ENCODE measurements at places on chromosomes 6 and 20.

GRCh38 chr20:46756419-46756818, 47.0 kb downstream of the SLC2A10 start:
- DNase-seq, result no peak

DNA sequence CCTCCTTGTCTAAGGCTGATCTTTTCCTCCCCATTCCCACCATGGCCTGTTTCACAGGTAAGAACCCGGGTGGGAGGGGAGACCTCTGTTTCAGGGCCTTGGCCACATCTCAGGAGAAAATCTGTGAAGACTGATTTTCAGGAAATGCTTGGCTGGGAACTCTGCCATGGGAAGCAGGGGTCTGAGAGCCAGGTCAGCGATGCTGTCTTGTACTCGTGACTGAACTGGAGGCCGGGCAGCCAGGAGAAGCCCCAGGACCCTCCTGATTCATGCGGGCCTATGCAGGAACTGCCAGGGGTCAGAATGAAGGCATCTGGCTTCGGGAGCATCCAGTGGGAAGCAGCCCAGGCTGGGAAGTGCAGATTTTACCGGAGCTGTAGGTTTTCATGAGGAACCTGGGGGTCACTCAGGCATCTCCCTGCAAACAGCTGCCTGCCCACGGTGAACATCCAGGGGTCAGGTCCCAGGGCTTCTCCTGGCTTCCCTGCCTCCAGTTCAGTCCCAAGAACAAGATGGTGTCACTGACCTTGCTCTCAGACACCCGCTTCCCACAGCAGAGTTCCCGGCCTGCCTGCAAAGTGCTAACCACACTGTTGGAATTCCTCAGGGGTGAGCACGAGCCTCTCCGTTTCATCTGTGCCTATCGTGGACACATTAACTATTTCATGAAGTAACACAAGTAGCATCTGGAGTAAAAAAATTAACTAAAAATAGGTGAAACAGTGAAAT, 90.2 kb upstream of the SULF2 start:
- DNase-seq, result no peak

- peak; percentile 82 for DNase-seq
Measured at GRCh38 chr6:44078827-44079671, 48.2 kb downstream of the MRPL14 start.

DNA sequence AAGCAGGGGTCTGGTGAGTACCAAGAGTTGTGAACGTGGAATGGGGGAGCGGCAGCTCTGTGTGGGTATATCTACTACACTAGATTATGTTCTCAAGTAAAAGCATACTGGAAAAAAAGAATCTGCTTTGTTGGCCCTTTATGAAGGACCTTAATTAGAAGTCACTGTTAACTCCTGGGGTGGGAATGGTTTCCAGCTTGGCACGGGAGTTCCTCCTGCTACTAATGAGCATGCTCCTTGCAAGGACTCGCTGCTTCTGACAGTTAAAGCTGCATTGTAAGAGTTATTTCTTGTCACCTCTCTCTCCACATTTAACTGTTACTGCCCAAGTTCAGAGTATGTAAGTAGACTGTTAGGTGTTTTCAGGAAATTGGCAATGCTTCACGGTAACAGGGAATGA, 292.7 kb downstream of the ZFAND3 start:
- no peak for DNase-seq

DNA sequence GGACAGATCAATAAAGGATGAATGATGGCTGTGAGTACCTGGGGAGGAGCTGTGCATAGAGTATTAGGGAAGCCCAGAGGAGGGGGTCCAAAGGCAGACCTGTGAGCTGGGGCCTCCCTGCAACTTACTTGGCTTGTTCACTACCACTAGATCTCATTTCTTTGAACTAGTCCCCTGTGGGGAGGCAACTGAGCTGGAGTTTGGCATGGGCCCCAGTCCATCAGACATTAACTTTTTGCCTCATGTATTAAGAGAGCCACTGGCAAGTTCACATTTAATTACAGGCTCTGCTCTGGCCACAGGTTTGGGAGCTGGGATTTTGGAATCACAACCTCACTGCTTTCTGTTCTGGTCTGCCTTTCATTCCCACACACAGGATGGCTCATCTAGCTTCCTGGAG, 254.1 kb downstream of the PRL start:
- no peak for DNase-seq

DNA sequence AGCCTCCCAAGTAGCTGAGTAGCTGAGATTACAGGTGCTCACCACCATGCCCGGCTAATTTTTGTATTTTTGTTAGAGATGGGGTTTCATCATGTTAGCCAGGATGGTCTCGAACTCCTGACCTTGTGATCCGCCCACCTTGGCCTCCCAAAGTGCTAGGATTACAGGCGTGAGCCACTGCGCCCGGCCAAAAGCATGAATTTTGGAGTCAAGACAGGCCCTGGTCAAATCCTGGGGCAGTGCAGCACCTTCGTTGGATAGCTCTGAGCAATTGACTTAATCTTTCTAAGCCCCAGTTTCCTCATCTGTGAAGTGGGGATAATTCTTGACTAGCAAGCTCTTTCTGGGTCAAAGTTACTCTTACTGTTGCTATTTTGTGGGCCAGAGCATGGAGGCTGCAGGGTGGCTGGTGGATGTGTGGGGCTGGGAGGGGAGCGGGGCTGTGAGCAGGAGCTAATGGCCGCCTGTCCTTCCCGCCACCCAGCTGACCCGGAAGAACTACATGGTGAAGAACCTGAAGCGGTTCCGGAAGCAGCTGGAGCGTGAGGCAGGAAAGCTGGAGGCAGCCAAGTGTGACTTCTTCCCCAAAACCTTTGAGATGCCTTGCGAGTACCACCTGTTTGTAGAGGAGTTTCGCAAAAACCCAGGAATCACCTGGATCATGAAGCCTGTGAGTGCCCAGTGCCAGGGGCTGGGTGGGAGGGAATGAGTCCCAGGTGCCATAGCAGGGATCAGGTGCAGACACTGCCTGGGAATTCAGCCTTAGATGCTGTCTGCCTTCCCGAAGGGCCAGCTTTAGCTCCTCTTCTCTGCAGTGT, 39.0 kb downstream of the TTLL9 start:
- DNase-seq, result no peak

DNA sequence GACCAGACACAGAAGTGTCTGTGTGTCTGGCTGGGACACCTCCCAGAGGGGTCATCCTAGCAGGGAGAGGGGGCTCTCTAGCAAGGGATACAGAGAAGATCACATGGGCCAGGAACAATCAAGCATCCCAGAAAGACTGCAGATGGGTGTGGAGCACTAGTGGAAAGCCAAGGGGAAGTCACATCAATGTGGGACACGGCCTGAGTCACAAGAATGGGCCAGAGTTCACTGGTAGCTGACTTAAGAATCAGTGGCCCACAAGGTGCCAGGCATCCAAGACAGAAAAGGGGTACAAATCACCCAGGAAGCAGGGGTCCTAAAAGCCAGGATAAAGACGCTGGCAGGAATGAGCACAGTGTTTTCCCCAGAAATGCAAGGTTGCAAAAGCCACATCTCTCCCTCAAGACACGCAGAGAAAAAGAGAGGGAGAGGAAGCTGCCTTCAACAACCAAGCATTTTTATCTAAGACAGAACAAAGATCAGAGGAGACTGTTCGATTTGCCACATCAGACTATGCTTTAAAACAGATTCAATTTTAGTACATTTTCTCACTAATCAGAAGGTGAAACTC, 113.6 kb upstream of the DST start:
- no peak for DNase-seq

- DNase-seq, result no peak
Measured at GRCh38 chr6:84027340-84028181, 6.0 kb upstream of the MRAP2 start.

GRCh38 chr6:25872814-25873213, 1.2 kb downstream of the SLC17A3 start:
- DNase-seq, result no peak

DNA sequence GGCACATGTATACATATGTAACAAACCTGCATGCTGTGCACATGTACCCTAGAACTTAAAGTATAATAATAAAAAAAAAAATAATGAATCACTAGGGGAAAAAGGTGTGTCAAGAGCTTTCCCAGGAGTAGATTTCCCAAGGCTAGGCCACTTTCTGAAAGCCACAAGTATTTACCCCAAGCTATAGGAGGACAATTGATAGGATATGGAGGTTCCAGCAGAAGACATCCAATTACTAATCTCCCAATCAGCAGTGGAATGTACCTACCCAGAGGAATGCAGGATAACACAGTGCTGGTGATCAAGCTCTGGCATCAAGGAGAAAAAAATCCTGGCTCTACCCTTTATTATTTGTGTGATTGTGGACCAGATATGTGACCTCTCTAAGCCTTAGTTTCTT, 562.7 kb downstream of the RFPL4B start:
- no peak for DNase-seq

DNA sequence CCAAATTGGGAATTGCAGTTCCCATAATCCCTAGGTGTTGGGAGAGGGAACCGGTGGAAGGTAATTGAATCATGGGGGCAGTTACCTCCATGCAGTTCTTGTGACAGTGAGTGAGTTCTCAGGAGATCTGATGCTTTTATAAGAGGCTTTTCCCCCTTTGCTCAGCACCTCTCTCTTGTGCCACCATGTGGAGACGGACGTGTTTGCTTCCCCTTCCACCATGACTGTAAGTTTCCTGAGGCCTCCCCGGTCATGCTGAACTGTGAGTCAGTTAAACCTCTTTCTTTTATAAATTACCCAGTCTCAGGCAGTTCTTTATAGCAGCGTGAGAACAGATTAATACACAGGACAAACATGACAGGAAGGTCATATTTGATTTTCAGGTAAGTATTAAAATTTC, 25.3 kb upstream of the HECA start:
- DNase-seq, result peak; percentile 78

GRCh38 chr6:81169166-81169565, 583.3 kb downstream of the TENT5A start:
- DNase-seq, result no peak

GRCh38 chr20:51747182-51747911, 20.8 kb downstream of the ATP9A start:
- DNase-seq, result no peak

DNA sequence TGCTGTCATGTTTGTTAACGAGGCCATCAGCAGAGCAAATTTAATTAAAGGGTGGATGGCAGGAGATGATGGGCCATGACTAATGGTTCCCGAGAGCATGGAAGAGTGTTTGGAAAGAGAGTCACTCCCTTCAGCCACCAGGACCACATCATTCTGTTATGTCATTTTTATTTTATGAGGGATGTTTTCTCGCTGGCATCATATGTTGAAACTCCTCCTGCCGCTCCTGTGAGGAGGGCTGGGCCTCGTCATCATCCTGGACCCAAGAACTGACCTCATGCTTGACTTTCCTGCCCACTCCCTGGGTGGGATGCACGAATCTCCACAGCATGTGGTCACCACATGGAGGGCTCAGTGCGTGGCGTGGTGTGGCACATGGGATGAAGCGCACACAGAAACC, 86.4 kb upstream of the FRMD1 start:
- no peak for DNase-seq

DNA sequence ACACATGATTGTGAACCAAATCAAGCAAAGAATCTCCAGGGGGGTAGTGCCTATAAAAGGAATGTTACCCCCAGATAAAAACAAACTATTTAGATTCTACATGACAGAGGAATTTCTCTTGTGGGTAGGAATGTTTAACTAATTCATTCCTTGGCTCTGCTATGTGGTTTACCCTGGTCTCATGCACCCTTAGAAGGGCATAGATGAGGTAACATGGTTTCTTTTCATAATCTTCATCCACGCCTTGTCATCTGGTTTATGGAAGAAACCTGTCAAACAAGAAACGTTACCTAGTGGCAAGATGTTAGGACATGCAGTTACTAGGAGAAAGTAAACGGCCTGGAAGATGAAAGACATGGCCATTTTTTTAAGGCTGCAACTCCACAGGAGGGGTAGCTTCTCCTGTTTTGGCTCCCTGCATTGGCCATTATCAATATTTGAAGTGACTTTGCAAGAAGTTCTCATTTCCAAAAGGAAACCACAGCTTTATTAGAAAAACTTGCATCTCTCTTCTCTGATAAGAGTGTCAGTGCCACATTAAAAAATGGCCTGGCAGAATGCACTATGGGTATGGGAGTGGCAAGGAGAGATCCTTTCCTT, 45.5 kb downstream of the STX11 start:
- DNase-seq, result no peak

- no peak for DNase-seq
Measured at GRCh38 chr6:131982740-131983259, 31.6 kb upstream of the CCN2 start.

- DNase-seq, result no peak
Measured at GRCh38 chr6:83893024-83893423, 33.5 kb downstream of the CYB5R4 start.

DNA sequence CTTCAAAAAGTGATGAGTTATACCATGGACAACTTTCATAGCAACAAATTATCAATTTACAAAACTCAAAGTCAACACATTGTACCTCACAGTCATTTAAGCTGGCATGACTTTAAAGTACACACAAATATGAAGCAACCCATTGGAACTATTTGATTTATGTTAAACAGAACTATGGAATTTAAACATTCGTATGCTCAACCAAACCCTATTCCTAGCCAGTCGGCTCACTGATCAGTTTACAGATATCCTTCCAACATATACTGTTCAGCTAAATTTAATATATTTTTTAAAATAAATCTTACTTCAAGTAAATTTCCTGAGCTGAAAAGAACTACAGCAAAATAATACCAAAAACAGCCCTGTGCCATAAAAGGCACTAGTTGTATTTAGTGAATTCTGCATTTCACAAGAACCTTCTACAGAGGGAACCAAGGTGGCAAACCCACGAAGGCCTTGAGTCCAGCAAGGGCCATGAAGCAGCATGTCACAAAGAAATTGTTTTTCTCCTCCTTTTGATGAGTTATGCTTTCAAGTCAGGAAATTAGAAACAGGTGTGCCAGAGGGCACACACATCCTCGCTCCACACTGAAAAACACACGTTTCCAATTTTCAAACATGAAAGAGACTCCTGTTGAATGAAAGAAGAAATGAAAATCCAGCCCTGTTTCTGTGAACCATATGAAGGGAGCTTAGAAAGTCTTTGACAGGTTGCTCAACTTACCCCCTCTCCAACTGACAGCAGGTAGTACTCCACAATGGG, 122.8 kb downstream of the TASP1 start:
- no peak for DNase-seq

DNA sequence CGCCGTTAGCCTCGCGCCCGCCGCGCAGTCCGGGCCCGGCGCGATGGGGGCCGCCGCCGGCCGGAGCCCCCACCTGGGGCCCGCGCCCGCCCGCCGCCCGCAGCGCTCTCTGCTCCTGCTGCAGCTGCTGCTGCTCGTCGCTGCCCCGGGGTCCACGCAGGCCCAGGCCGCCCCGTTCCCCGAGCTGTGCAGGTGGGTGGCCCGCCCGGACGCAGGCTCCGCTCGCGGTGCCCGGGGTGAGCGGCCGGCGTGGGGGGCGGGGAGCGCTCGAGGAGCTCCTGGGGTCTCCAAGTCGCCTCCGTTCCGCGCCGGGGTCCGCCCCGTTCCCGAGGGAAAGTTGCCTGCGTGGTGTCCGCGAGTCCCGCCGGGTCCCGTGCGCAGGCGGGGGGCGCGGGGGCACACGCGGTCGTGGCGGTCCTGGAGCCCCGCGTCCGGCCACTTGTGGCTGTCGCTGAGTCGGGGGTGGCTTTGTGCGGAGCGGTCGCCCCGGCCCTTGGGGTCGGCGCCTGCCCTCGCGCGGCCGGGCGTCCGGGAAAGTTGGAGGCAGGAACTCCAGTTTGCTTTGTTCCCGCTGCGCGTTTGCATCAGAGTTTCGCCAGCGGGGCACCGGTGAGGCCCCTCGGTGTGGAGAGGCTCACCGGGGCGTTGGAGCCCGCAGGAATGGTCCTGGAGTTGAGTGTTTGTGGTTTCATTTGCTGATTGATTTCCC, 476 bp downstream of the IGF2R start:
- peak; percentile 42 for DNase-seq
